ENCODE measurements at places on chromosomes 6 and 20.

DNA sequence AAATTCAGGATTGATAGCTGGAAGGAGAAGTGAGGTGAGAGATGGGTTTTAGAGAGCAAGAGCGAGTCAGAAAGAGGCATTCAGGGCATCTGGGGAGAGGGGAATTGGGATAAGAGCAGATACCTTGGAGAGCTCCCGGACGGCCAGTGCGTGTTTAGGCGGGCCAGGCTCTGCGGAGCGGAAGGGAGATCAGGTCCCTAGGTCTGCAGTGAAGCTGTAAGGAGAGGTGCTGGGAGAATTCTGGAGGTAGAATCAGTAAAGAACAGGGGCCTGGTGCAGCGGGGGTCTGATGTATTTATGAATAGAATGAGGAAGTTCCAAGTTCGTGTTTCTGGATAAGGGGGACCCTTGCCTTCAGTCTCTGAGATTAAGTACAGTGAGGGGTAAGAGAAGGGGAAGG, 47.4 kb upstream of the FAM83D start:
- DNase-seq, result no peak

GRCh38 chr6:33428224-33428965, 8.5 kb downstream of the SYNGAP1 start:
- DNase-seq, result no peak

DNA sequence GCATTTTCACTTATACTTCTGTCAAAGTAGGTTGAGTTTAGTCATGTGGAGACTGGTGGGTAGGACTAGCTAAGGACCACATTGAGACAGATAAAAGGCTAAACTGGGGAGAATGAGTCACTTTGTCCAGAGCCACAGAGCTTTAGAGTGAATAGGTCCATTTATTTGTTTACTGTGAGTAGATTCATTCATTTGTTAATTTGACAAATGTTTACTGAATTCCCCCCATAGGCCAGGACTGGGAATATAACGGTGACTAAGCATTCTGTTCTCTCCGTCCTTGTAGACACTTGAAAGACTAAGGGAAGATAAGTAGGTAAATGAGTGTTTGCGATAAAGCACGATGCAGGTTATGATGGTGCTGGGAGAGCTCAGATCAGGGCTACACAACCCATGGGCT, 699.7 kb upstream of the ID4 start:
- no peak for DNase-seq

DNA sequence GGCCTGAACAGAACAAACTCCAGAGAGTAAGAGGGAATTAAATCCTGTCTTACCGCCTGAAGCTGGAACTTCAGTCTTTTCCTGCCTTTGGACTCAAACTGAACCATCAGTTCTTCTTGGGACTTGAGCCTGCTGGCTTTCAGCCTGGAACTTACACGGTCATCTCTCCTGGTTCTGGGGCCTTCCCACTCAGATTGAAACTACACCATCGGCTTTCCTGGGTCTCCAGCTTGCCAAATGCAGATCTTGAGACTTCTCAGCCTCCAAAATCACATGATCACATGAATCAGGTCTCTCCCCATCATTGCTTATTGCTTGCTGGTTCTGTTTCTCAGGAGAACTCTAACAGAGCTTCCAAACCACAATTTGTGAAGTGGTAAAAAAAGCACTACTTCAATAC, 276.3 kb downstream of the KIF16B start:
- no peak for DNase-seq

GRCh38 chr20:4702562-4703280, 19.0 kb upstream of the PRND start:
- DNase-seq, result no peak

DNA sequence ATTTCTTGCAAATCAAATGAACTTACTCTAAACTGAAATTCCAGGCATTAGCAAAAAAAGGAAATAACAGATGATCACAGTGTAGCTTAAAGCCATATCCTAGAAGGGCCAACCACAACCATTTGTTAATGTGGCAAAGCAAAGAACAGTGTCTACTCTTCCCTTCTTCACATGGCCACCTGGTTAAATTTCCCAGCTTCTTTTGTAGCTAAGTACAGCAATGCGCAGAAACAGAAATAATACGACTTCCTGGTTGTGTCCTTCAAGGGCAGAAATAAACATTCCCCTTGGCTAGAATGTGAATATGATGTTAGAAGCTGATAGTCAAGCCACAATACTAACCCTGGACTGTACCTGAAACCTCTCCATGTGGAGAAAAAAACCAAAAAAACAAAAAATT, 9.6 kb downstream of the SNX3 start:
- no peak for DNase-seq

DNA sequence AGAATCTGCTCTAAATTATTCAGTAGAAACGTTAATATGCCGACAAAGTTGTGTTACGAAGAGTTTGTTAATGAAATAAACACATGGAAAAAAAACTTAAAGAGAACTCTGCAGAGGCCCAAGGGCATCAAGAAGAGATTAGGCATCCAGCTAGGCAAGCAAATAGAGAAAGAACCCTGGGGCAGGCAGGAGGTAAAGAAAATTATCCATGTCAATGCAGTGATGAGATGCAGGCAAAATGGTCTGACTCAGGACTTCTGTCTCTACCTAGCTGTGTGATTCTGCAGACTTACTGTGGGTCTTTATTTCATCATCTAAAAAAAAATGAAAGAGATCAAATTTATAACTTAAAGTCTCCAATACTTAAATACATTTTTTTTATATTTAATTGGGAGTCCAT, 448.0 kb downstream of the HAO1 start:
- DNase-seq, result no peak

- DNase-seq, result no peak
These were observed 131.1 kb downstream of the TBXT start for GRCh38 chr6:166036316-166037095.

DNA sequence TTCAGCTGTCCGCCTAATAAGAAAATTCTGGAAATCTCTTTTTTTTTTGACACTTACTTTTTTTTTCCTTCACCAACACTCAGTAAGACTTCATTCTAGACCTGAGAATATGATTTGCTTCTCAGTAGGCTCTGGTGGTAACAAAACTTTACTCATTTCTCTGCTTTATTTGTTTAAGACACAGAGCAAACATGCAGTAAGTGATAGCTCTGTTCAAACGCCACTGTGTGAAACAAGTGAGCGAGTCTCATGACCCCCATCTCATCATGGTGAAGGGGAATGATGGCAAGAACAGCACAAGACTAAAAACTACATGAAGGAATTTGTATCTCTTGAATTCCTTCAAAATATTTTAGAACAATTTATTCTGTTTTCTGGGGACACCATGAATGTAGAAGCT, 541.6 kb upstream of the POU3F2 start:
- no peak for DNase-seq

DNA sequence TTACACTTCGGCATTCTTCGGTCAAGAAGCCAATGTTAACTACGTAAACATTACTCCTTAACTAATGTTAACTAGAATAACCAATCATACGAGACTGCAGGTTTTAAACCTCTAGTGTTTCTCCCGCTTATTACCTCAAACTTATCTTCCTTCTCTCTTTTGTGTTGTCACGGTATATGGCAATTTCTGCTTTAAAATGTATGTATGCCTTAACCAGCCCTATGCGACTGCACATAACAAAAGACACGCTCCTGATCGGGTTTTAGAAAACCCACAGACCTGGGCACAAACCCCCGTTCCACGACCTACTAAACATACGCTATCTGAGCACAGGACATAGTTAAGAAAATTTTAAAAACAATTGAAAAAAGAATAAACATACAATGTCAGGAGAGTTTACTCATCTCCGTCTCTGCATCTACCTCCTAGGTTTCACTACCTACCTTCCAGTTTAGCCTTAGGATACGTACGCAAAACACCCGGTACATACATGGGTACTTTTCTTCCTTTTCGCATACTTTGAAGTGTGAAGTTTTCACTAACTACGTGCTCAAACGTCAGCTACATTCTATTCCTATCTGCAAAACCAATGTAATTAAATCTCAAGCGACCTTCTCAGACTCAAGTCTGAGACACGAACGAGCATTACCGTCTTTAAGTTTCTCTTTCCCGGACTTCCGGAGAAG, 1.1 kb downstream of the CD164 start:
- DNase-seq, result no peak

GRCh38 chr6:42093582-42094329, 43.4 kb downstream of the TAF8 start:
- DNase-seq, result no peak

DNA sequence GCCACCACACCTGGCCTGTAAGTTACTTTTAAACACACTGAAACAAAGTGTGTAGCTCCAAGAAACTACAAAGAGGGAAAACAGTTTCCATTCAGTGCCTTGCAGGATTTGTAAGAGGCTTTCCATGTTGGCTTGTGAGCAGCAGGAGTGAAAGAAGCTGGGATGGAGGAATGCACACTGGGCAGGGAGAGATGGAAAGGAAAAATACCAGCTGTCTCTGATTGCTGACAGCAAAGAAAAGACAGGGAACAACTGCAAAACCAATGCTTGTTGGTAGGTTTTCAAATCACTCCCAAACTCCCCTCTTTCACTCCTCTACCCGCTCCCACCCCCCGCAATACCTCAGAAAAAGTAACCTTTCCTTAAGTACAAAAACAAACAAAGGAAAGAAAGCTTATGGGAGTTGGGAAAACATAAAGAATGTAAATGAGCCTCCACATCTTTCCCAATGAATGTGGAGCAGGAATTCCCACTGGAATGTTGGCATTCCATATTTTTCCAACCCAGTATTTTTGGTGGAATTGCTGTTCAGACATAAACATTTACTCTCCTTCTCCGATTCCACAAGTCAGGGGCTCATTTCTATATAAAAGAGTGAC, 166.1 kb downstream of the THBS2 start:
- DNase-seq, result no peak

DNA sequence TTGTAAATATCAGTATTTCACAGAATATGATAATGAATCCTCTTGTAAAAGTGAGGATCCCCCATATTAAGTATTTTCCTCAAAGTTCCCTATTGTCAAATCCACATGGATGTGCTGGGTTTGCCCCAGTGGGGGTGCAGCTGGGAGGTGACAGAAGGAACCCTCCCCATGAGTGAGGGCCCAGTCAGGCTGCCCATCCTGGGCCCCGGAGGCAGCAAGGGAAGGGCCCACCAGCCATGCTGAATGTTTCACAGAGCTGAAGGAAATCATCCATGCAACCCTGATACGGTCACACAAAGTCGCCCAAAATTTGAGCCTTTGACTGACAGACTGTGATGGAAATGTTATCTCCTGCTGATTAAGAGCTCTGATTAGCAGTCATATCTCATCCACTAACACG, 39.7 kb downstream of the FRMD1 start:
- DNase-seq, result no peak

DNA sequence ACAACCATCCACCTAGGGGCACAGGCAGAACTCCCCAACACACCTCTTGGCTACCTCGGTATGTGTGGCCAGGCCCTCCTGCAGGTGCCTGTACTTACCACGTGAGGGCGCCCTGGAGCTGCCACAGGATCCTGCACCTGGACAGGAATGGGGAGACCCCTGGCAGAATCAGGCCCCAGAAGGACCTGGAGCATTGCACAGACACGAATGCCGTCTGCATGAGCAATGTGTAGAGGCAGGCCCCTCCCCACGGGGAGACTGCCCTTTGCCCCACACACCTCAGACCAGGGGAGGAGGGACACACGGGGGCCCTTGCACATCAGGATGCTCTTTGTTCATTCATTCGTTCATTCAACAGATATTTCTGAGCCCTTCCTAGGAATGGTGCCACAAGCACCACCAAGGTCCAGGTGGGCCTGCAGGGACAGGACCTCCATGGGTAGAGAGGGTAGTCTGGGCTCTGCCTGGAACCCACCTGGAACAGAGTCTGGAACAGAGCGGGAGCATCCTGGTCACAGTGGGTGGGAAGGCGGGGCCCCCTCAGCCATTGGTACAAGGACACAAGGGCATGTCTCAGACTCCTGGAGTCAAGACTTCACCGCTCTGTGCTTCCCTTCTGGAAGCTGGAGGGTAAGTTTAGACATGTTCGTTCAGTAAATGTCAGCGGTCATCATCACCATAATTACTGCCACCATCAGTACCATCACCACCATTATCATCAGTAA, 32.3 kb downstream of the YTHDF1 start:
- DNase-seq, result peak; percentile 8

DNA sequence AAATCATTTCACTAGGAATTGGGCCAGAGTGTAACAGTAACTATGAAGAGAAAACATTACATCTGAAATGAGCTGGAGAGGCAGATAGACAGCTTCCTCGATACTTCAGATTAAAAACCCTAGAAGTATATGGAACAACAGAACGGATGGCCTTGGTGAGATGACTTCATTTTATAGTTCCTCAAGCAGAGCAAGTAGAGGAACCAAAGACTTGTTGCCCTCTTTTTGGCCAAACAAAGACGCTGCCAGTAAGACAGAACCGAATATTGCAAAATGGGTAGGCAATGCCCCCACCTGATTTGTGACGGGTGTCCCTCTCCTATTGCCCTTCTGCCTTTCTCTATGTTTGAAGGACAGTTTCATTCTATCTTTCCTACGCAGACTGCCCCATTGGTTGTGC, 53.5 kb downstream of the AGPAT4 start:
- no peak for DNase-seq

DNA sequence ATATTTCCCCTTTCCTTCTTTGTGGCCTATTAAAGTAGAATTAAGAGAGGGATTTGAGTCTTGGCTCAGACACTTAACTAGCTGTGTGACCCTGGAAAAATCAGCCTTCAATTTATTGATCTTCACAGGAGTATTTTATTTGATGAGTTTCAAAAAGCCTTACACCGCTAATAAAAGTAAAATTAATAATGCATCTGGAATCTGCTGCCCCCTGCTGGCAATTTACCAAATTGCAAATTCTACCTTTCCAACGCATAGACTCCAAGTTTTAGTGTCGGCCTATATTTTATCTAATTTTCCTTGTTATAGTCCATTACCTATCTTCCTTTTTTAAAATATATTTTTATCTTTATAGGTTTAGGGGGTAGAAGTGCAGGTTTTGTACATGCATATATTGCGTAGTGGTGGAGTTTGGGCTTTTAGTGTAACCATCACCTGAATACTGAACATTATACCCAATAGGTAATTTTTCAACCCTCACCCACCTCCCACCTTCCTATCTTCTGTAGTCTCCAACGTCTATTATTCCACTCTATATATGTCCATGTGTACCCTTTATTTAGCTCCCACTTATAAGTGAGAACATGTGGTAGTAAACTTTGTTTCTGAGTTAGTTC, 46.3 kb downstream of the GOPC start:
- peak; percentile 27 for DNase-seq

DNA sequence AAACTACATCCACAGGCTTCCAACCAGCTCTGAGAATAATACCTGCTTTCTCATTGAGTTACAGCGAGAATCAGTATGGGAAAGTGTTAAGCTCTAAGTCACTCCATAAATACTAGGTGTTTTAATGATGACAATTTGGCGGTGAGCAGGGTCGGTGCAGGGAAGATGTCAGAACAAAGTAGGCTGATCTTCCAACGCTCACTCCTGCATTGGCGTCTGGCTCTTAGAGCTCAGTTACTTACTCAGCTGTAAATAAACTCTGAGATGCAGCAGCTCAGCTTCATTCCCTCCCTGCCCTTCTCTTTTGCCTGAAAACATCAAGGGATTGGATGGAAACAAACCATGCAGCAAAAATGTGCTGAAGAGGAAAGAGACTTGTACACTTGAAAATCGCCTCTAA, 102.5 kb upstream of the SPACA1 start:
- DNase-seq, result no peak
